CD4-positive, alpha-beta T cell treated with Interleukin-4 for 4 hours (primary cell): ENCODE measurements at places on chromosomes 2 and 18.

DNA sequence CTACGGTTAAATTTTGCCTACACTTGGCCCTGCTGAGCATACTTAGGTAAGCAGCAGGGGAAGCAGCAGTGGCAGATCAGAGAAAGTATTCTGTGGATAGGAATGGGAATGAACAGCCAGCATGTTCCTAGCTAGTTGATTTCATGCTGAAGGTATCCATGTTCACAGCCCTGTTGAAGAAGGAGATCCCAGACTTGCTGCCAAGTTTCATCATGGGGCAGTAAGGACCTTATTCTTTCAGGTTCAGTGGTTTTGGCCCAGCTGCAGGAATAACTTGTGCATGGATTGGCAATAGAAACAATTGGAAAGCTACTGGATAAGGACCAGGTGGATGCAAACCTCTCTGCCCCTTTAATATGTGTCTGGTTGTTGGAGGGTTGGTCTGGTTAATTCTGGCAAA is 98.2 kb upstream of the TMEM178A start:
- no peak for DNase-seq

GRCh38 chr2:153101187-153101586 is 377.4 kb downstream of the RPRM start:
- DNase-seq: no peak

DNA sequence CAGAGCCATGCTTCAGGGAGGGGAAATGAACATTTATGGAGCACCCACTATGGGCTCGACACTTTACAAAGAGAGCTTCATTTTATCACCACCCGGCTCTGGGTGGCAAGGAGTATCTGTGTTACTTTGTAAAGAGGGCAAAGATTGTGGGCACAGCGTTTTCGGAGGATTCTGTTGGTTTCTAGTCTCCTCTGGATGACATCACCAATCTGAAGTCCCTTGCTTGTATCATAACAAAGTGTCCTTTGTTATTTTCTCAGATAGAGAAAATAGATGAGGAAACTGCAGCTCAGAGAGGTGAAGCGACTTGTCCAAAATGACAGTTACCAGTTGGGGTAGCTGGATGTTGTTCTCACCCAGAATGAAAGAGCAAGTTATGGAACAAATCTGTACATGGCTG is 162.8 kb downstream of the GLI2 start:
- no peak for DNase-seq

GRCh38 chr18:71936744-71937143 is 607.4 kb downstream of the CBLN2 start:
- DNase-seq: no peak

GRCh38 chr2:123563515-123563914 is 461.6 kb upstream of the CNTNAP5 start:
- DNase-seq: no peak

DNA sequence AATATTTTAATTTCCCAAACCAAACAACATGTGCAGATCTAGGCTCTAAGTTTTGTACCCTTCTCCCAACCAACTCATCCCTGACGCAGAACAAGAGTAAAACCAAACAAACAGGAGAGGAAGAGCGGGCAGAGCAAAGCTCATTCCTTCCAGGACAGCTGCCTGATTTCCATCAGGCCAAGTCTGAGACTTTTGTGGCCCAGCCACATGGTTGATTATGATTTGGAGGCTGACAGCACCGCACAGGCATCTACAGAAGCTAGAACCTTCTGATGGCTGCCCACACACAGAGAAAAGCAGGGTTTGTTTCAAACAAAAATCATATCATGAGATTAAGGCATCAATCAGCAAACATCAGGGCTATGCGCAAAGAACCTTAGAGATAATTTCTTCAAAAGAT is 262.6 kb downstream of the TNS1 start:
- DNase-seq: no peak

DNA sequence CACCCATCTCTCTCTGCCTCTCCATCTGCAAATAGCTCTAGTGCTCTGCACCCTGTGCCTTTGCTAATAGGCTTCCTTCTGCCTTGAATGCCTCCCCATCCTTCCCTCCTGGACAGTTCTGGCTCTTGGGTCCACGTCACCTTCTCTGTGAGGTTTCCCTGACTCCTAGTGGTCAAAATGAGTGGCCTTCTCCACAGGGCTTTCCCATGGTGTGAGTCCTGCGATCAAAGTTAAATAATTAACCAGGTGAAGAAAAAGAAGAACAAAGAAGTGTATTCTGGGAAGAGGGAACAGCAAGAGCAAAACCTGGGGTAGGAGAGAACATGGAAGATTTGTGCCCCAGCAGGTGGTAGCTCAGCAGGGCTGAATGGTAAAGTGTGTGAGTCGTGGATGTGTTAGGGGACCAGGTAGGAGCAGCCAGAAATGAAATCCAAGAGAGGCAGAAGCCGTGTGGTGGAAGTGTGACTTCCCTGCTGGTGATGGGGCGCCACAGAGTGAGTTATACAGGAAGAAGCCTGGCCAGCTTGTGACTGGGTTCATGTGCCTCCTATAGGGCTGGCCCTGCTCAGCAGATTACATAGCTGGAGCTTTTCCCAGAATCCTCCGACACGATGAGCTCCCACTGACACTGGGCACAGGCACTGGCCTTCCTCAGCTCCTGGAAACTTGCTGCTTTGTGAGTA is 93.8 kb upstream of the LDAH start:
- DNase-seq: no peak
